ENCODE measurements at places on chromosomes 6 and 20.

GRCh38 chr6:7047966-7048365, 59.8 kb upstream of the RREB1 start:
- DNase-seq: no peak

GRCh38 chr6:143112837-143113236, 52.1 kb downstream of the AIG1 start:
- no peak for DNase-seq

DNA sequence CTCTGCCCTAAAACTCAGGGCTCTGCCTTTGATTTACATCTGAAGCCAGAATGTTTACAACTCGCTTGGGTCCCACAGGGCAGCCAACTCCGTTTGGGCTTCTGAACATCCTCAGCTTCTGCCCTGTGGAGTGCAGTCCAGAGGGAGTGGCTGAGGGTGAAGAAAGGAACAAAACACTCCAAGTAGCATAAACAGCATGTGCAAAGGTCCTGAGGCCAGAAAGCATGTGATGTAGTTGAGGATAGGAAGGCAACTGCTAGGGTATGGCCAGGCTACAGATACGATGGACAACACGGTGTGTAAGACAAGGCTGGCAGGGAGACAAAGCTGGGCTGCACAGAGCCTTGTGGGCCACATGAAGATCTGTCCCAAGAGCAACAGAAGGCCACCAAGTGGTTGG, 12.5 kb downstream of the JAG1 start:
- DNase-seq: no peak

DNA sequence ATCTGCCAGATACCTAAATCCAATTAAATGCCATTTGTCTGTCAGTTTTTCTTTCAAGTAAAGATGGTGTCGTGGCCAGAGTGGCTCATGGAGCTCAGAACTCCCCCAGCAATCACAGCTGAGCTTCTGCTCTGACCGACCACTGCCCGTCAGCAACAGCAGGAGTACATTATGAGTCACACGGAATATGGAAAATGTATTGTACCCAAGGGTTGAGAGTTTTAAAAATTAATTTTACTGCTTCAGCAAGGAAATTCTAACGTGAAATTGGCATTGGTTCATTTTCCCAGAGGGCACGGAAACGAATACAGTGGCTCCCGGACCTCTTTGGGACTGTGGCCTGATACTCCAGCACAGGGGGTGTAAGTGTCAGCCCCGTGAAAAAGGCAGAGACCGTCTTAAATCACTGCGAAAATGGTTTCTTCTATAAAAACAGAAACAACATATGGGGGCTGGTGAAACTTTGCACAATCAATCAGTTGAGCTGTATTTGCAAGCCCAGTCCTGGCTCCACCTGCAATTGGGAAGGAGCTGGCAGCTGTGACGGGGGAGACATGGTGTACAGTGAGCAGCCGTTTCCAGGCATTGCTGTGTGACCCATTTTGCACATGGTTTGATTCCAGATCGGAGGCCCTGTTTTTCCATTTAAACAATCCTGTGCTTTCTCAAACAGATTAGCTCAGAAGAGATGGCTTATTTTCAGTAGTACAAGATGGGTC, 12.8 kb downstream of the NPEPL1 start:
- DNase-seq: no peak

GRCh38 chr6:4672772-4673171, 103.4 kb upstream of the CDYL start:
- DNase-seq: no peak

GRCh38 chr6:24329022-24329421, 28.8 kb downstream of the DCDC2 start:
- no peak for DNase-seq

- DNase-seq: no peak
These were observed 643 bp upstream of the SLC35D3 start for GRCh38 chr6:136921381-136921935.

GRCh38 chr6:122719176-122719575, 60.3 kb upstream of the FABP7 start:
- DNase-seq: no peak

GRCh38 chr20:25246182-25246999, 1.5 kb upstream of the PYGB start:
- DNase-seq: no peak

- no peak for DNase-seq
These were observed 20.7 kb downstream of the B4GALT5 start for GRCh38 chr20:49692941-49693340.

DNA sequence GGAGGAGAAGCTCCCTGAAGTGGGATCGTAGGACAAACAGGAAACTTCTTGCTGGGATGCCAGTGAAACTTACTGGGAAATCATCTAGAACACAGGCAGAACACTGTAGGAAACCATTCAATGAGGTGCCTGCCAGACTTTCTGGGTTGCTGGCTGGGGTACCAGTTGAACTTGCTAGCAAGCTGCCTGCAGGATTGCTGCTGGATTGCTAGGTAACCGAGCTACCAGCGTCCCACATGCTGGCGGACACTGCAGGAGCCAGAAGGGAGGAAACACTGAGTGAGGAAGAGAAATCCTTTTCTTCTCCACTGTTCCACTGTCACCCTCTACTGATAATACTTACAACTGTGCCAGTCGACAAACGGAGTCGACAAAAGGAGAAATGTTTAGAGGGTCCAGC, 91.3 kb upstream of the SLC35B3 start:
- DNase-seq: no peak

- no peak for DNase-seq
These were observed 422.5 kb upstream of the RGS17 start for GRCh38 chr6:153553627-153554026.

DNA sequence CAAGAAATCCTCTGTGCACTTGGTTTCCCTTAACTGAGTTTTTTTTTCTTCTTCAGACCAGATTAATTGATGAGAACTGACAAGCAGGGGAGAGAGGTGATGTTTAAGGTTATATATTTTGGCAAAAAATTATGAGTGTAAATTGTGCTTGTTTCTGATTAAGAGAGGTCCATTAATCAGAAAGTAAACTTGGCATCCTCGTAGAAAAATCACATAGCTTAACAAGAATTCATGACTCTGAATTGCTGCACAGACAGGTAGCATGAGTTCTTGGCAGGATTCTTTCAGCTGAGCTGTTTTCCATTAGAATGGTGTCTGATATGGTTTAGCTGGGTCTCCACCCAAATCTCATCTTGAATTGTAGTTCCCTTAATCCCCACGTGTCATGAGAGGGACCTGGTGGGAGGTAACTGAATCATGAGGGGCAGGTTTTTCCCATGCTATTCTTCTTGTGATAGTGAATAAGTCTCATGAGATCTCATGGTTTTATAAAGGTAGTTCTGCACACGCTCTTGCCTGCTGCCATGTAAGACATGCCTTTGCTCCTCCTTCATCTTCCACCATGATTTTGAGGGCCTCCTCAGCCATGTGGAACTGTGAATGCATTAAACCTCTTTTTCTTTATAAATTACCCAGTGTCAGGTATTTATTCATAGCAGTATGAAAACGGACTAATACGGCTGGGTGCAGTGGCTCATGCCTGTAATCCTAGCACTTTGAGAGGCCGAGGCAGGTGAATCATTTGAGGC, 34.2 kb upstream of the DDR1 start:
- no peak for DNase-seq

GRCh38 chr6:3843379-3844096, 5.6 kb upstream of the FAM50B start:
- DNase-seq: no peak

DNA sequence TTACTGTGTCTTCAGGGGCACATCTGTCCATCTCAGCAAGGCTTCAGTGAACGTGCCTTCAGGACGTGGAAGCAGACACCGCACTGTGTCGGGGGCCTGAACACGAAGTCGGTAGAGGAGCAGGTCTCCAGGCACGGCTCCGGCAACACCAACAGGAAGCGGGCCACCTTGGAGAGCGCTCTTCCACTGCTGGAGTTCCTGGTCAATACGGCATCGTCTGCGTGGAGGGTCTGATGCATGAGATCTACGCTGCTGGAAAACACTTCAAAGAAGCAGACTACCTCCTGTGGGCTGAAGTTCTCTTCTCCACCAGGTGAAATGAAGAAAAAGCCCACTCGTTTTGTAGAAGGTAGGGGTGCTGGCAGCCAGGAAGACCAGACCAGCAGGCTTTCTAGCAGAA, 69.3 kb upstream of the SLCO4A1 start:
- no peak for DNase-seq

GRCh38 chr6:37029249-37029971, 24.0 kb downstream of the FGD2 start:
- no peak for DNase-seq

- no peak for DNase-seq
These were observed 13.9 kb upstream of the CD93 start for GRCh38 chr20:23099791-23100719.

DNA sequence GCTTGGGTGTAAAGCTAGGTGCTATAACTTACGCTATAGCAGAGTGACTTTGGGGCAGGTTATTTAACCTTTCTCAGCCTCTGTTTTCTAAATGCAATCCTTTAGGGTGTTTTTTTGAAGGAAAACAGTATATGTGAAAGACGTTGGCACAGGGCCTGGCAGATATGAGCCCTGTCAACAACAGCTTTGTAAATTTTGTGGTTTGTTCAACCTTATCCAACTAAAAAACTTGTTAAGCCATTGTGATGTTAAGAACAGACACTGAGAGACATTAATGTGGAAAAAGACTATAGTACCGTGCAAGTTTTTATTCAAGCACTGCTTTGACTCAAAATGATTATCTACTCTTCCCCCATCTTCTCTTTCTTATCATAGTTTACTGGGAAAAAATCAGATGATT, 8.2 kb downstream of the HECA start:
- DNase-seq: no peak

- DNase-seq: no peak
These were observed 81.5 kb upstream of the F13A1 start for GRCh38 chr6:6402006-6402405.

DNA sequence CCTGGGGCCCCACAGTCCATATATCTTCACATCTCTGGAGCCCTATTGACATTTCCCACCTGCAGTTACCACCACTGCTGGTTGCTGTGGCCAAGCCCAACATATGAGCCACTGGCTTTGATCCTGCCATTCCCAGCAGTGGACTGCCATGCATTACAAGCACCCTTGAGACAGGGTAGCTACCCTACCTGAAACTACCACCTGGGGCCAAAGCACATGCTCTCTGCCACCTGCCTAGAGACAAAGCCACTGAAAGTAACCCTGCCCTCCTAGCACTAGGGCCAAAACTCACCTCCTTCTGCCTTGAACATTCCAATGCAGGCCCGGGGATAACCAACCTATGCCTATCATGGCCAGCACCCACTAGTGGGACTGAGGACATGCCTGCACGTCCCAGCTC, 255.5 kb upstream of the KHDRBS2 start:
- no peak for DNase-seq

GRCh38 chr20:52130406-52130805, 61.2 kb downstream of the ZFP64 start:
- no peak for DNase-seq

DNA sequence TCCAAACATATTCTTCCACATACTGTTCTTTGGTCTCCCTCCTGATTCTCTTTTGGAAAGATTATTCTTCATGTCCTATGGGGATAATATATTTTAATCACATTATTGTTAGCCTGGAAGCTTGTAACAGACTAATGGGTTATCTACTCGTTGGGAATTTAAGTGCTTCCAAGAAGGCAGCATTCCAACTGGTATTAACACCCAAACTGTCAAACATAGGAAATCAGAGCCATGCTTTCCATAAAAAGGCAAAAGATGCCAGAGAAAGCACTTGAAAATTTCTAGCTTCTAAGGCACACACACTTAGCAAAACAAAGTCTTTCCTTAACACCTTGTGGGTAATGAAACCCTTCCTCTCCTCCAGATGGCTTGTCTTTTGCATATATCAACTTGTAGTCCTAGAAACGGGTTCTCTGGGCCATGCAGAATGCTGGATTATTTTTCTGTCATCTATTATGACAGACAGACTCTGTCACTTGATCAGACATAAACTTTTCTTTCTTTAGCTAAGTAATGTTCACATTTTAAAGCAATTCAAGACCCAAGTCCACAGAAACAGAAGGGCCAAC, 41.5 kb downstream of the B4GALT5 start:
- no peak for DNase-seq

DNA sequence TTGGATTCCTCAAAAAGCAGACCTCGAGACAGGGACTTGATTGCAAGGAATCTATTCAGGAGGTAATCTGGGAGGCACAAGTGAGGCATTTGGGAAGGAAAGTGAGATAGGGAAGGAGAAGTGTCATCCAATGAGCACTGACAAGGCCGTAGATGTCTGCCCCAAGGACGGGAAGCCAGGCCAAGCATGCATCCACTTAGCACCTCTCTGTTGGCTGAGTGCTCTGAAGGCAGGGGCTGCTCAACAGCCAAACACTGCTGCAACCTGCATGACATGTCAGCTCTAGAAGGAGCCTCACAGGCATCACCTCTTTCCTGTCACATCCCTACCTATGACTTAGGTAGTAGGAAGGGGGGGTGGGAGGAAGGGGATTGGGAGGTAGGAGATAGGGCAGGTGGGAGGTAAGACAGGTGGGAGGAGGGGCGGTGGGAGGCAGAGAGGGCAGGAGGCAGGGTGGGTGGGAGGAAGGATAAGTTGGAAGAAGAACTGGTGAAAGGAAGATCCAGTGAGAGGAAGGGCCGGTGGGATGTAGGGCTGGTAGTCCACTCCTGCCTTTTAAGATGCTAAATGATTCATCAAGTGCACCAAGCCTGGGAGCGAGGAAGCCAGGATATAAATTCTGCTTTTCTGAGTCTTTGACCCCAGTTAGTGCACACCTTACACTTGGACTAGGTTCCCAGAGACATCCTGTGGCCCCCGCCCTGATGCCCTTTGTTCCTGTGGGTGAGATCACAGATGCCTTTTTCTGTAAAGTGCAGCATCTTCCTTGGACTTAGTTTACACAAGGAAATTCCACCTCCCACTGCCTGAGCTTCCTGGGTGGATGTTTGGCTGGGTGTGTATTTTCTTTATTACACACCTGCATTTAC, 83.8 kb upstream of the NXT1 start:
- DNase-seq: no peak

- DNase-seq: no peak
These were observed 428.4 kb upstream of the MARCKS start for GRCh38 chr6:113428702-113429101.

DNA sequence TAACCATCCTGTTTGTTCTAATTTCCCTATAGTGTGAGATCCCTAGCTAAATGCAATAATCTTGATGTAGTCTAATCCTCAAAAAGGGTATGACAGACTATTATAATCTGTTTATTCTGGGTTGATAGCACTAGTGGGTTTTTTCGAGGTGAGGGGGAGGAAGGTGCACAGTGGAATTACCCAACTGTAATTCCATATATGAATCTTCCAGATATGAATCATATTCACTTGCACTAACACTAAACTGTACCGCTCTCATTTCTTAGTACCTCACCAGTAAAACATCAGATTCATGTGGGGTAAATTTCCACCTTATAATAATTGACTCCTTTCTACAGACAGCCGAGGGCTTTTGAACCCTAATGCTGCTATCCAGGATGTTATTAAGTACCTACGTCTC, 16.5 kb downstream of the NCOA7 start:
- no peak for DNase-seq

Measured in Panc1 (cell line).